ENCODE measurements at places on chromosomes 12 and 14.

DNA sequence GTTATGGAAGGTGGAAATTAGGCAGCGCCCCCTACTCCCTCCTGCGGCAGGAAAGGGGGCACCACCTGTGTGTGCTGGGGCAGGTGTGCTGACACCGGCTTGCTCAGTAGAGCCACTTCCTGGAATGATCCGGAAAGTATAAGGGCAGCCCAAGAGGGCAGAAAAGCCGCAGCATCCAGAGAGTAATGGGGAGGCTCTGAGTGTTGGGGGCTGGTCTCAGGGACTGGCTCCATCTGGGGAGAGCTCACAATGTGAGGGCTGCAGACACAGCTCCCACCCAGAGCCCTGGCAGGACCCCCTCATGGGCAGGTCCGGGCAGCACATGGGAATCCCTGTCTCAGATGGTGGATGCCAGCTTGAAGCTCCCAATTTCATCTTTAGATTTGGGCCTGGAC, 187.6 kb upstream of the C14orf180 start:
- no peaks in the 10 kb centered on the region for H3K4me1 ChIP-seq
- no peak overlapping the region for H3K4me3 ChIP-seq
- DNase-seq = no peak
- H3K27me3 ChIP-seq = peaks cover 6% of the 10 kb centered on the region

GRCh38 chr14:34211732-34212131, 250.3 kb downstream of the SPTSSA start:
- H3K4me3 ChIP-seq = no peak overlapping the region
- no peak overlapping the region for H3K27ac ChIP-seq
- H3K4me1 ChIP-seq = no peaks in the 10 kb centered on the region
- DNase-seq = no peak

DNA sequence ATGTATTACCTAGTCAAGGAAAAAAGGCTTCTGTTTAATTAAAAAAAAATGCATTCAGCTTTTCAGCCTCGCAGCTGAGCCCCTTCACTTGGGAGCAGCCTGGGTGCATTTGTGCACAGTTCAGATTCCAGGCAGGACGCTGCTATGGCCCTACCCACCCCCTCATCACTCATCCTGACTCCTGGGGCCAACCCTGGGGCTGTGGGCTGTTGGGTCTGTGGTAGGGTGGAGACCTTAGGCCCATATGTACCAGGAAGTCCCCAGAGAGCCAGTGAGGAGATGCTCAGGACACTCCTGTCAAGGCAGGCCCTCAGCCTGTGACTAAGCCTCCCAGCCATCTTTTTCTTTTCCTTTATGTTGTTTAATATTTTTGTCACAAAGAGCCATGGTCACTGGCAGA, 9.3 kb upstream of the CDCA4 start:
- DNase-seq = no peak
- H3K4me1 ChIP-seq = no peaks in the 10 kb centered on the region
- H3K27ac ChIP-seq = no peak overlapping the region
- H3K36me3 ChIP-seq = no peaks in the 10 kb centered on the region

DNA sequence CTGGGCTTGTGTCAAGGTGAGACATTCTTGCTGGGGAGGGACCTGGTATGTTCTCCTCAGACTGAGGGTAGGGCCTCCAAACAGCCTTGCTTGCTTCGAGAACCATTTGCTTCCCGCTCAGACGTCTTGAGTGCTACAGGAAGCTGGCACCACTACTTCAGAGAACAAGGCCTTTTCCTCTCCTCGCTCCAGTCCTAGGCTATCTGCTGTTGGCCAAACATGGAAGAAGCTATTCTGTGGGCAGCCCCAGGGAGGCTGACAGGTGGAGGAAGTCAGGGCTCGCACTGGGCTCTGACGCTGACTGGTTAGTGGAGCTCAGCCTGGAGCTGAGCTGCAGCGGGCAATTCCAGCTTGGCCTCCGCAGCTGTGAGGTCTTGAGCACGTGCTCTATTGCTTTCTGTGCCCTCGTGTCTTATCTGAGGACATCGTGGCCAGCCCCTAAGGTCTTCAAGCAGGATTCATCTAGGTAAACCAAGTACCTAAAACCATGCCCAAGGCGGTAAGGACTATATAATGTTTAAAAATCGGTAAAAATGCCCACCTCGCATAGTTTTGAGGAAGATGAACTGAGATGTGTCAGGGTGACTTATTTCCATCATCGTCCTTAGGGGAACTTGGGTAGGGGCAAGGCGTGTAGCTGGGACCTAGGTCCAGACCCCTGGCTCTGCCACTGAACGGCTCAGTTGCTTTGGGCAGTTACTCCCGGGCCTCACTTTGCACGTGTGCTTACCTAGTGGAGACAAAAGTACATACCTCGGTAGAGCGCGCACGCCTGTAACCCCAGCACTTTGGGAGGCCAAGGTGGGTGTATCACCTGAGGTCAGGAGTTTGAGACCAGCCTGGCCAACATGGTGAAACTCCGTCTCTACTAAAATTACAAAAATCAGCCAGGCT, 4.3 kb downstream of the GAPDH start:
- H3K27ac ChIP-seq = peak overlapping the region; percentile 29
- no peak overlapping the region for H3K4me3 ChIP-seq
- H3K27me3 ChIP-seq = no peaks in the 10 kb centered on the region
- peaks cover 70% of the 10 kb centered on the region for H3K36me3 ChIP-seq

GRCh38 chr12:95625012-95625411, 73.7 kb upstream of the USP44 start:
- no peaks in the 10 kb centered on the region for H3K4me1 ChIP-seq
- H3K36me3 ChIP-seq = no peaks in the 10 kb centered on the region
- no peaks in the 10 kb centered on the region for H3K27me3 ChIP-seq
- no peak overlapping the region for H3K27ac ChIP-seq
- no peak for DNase-seq

DNA sequence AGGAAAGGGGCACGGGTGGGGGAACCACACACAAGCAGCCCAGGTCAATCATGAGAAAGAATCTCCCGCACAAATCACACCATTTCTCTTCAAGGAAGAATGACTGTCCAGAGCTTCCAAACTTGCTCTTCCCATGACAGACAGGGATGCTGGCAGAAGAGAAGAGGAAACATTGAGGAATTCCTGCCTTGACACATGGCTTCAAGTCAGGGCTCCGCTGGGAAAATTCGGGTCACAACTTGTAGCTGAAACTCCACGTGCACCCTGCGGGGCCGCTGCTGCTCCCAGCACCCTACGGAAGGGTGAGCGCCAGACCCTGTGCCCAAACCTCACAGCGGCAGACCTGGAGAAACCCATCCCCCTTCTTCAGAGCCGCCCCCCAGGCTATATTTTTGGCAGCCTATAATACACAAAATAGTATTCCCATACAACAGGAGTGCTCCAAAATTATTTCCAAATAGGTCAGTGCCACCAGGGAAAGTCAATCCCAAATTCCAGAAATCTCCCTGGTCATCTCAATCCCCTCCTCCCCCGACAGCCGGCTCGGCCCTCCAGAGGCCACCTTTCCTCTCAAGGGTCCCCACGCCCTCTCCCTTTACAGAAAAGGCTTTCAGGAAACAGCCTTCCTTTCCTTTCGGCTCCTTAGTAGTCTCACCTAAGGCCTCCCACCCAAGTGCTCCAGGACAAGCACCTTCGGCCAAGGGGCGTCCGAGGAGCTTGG, 1.3 kb downstream of the TMEM132D start:
- no peaks in the 10 kb centered on the region for H3K4me1 ChIP-seq
- no peaks in the 10 kb centered on the region for H3K36me3 ChIP-seq
- H3K27ac ChIP-seq = no peak overlapping the region
- H3K4me3 ChIP-seq = no peak overlapping the region
- H3K27me3 ChIP-seq = no peaks in the 10 kb centered on the region

GRCh38 chr12:69633061-69633460, 22.4 kb upstream of the LRRC10 start:
- DNase-seq = no peak
- H3K36me3 ChIP-seq = no peaks in the 10 kb centered on the region
- H3K27me3 ChIP-seq = no peaks in the 10 kb centered on the region
- no peaks in the 10 kb centered on the region for H3K4me1 ChIP-seq

DNA sequence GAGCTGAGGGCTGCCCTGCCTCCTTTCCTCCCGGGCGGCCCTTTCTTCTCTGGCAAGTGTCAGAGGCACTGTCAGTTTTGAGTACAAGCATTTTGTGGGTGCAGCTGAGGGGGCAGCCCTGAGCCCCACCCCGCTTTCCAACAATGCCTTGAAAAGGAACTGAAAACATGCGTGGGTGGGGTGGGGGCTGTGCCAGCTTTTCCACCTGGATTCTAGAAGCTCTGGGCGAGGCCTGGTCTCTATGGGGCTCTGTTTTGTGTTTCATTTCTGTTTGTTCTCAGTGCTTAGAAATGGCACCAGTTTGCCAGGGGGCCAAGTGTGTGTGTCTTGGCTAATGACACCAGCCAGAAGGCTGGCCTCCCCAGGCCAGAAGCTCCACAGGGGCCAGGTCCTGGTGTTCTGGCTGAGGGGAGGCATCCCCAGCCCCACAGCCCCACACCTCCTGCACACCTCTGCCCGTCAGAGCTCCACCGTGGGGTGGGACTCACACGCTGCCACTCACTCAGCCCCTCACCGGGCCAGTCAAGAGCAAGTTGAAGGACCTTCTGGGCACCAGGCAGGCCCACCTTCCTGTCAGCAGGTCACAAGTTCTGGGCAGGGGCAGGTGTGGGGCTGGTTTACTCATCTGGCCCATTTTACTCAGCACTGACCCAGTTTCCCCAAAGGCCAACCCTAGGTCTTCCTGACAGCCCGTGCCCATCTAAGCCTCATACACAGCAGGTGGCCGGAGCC, 155.1 kb downstream of the CALM1 start:
- H3K4me1 ChIP-seq = no peaks in the 10 kb centered on the region
- no peaks in the 10 kb centered on the region for H3K36me3 ChIP-seq
- no peak overlapping the region for H3K27ac ChIP-seq
- no peak overlapping the region for H3K4me3 ChIP-seq
- DNase-seq = no peak

DNA sequence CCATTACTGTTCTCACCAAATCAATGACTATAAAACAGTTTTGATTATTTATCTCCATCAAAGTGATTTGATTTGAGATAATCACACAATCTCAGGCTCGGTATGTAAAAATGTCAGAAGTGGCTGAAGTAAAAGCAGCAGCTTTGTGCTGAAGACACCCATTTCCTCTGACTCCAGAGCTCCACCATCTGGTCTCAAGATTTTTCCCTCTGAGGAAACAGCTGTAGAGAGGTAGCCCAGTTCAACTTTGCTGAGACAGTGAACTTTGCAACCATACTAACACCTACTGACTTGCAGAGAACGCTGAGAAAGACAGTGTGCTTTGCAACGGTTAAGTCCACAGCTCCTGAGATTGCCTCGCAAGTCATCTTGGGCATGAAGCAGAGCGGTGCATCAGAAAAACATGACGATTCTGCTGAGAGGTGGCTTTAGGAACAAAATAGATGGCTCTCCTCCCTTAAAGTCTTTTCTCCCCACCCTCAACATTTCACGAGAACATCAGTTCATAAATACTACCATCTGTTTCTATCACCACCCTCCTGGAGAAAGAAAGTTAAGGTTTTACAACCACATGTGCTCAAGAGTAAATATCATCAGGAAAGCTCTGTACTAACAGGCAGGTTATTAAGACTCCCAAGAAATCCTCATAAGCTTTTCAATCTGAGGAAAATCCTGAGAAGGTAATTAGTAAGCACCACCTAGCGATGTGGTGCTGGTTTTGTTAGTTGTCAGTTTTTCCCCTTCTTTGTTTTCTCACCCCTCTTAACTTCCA, 34.8 kb downstream of the HIGD1C start:
- H3K36me3 ChIP-seq = peaks cover 60% of the 10 kb centered on the region
- H3K4me3 ChIP-seq = no peak overlapping the region
- H3K27me3 ChIP-seq = no peaks in the 10 kb centered on the region
- DNase-seq = peak; percentile 45
- no peaks in the 10 kb centered on the region for H3K4me1 ChIP-seq
- no peak overlapping the region for H3K27ac ChIP-seq

- no peaks in the 10 kb centered on the region for H3K27me3 ChIP-seq
- H3K27ac ChIP-seq = no peak overlapping the region
- no peak overlapping the region for H3K4me3 ChIP-seq
- H3K36me3 ChIP-seq = peaks cover 21% of the 10 kb centered on the region
Observed at GRCh38 chr12:111578276-111578970, 20.7 kb downstream of the ATXN2 start.

DNA sequence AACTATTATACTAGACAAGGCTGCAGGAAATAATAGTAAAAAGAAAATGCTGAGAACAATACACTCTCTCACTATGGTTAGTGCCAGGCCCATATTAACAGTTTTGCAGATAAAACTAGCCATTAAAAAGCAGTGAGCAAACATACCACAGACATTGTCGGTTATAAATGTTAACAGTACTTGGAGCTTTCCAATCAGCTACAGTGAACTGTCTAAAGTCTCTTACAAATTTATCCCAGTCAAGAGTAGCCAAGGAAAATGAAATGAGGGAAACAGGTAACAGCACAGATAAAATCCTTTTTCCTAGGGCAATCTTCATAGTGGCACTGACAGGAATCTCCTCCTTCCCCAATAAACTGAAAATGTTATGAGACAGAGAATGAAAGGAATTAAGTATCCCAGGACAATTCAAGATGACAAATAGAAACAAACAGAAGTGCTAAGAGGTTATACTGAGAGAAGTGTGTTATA, 30.8 kb downstream of the PAWR start:
- no peak overlapping the region for H3K27ac ChIP-seq
- H3K36me3 ChIP-seq = no peaks in the 10 kb centered on the region
- H3K4me1 ChIP-seq = no peaks in the 10 kb centered on the region
- H3K27me3 ChIP-seq = no peaks in the 10 kb centered on the region

DNA sequence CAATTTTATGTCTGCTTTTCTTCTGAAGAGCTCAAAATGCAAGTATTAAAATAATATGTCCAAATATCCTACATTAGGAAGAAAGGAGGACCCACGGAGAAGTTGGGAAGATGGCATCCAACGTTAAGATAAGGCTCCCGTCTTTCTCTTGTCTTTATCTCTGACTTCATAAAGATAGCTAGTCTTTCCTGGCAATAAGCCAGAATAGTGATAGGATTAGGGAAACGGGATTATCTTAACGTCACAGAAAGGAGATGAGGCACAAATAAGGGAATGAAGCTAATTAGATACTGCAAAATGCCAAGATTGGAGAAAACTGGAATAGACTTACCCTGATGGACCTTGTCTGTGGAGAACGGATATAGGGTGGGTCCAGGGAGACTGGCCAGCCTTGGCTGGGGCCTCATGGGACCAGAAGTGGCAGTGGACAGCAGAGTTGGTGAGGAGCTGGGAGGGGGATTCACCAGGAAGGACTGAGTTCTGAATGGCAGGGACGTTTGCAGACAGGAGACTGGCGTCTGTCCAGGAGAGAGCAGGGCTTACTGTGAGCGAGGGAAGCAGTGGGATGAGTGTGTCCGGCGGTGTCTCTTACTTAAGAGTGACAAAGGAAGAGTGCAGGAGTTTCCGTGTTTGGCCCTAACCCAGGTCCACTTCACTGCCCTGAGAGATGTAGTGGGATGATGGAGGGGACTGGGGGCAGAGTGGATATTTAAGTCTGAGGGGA, 119.9 kb downstream of the CACNA1C start:
- no peak overlapping the region for H3K27ac ChIP-seq
- H3K27me3 ChIP-seq = peaks cover 14% of the 10 kb centered on the region
- H3K4me3 ChIP-seq = no peak overlapping the region
- H3K36me3 ChIP-seq = no peaks in the 10 kb centered on the region
- no peak for DNase-seq

- H3K27ac ChIP-seq = no peak overlapping the region
- DNase-seq = no peak
- no peaks in the 10 kb centered on the region for H3K27me3 ChIP-seq
- H3K4me1 ChIP-seq = no peaks in the 10 kb centered on the region
- H3K36me3 ChIP-seq = no peaks in the 10 kb centered on the region
- H3K4me3 ChIP-seq = no peak overlapping the region
Observed at GRCh38 chr12:42862055-42862454, 272.5 kb upstream of the PRICKLE1 start.

- H3K4me1 ChIP-seq = no peaks in the 10 kb centered on the region
- no peaks in the 10 kb centered on the region for H3K27me3 ChIP-seq
- no peak within 1 kb of the TSS for H3K4me3 ChIP-seq
- DNase-seq = no peak
- no peak within 1 kb of the TSS for H3K27ac ChIP-seq
Observed at GRCh38 chr12:80443974-80444666, at the start of gene PTPRQ. TSS of gene PTPRQ (plus strand) at chr12:80444235. CDS start at chr12:80444346, 111 bp downstream.
